Stomach (tissue), 19 donors: ENCODE measurements at places on chromosomes 2 and 18. TPM values are rescaled to one million over a fixed set of nuclear protein-coding genes. Genes with fewer than 3 reads are reported as not detected.

CYTIP gene
- total RNA-seq = 24.8 TPM

EN1 gene
- total RNA-seq = not detected

TEKT4 gene
- total RNA-seq = not detected

GRCh38 chr2:60331115-60331809, 222.2 kb downstream of the BCL11A start:
- H3K36me3 ChIP-seq = no peaks in the 10 kb centered on the region
- H3K27ac ChIP-seq = no peak overlapping the region
- no peak overlapping the region for H3K4me3 ChIP-seq
- H3K4me1 ChIP-seq = no peaks in the 10 kb centered on the region
- DNase-seq = no peak
- no peaks in the 10 kb centered on the region for H3K27me3 ChIP-seq

- H3K4me3 ChIP-seq = peak overlapping the region; percentile 3
- H3K27me3 ChIP-seq = no peaks in the 10 kb centered on the region
- H3K36me3 ChIP-seq = no peaks in the 10 kb centered on the region
- DNase-seq = peak; percentile 46
- peak overlapping the region; percentile 93 for H3K27ac ChIP-seq
Observed at GRCh38 chr2:200308546-200309295, 2.2 kb downstream of the SPATS2L start.
